ENCODE measurements at places on chromosomes 13 and 19.

GRCh38 chr13:44413095-44413494, 39.5 kb downstream of the SERP2 start:
- no peak for DNase-seq

DNA sequence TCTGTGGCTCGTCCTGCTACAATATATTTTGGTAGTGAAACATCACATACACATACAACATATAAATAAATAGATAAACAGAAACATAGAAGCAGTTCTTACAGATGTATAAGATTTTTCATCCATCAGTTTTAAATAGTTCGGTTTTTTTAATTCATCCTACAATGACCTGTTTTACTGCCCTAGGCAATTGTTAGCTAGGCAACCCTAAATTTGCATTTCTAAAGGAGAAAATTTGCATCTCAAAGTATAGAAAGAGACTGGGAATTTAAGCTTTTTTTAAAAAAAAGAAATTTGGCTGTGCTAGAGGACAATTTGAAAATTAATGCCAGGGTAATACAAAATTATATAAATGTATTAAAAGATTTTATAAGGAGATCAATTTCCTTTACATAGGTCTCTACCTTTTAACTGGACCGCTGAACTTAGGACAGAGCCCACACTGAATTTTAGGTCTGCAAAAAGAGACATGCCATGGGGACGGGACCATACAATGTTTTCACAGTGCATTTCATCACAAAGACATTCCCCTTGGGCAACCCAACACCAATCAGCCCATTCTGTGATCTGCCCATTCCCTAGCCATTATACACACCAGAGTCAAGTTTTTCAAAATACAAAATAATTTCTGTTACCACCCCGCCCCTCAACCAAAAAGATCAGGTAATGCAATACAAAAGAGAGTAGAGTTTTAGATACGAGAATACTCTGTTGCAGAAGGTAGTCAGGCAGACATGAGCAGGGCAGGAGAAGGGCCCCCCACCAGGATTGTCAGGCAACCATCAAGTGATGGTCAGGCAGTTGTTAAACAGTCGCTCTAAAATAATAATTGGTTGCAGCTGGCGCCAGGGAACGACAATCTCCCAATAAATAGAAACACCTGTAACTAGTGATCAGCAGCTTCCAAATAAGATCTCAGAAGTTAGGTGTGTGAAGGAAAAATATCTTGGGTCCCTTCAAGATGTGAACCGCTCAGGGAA, 299.7 kb upstream of the SGCG start:
- no peak for DNase-seq

DNA sequence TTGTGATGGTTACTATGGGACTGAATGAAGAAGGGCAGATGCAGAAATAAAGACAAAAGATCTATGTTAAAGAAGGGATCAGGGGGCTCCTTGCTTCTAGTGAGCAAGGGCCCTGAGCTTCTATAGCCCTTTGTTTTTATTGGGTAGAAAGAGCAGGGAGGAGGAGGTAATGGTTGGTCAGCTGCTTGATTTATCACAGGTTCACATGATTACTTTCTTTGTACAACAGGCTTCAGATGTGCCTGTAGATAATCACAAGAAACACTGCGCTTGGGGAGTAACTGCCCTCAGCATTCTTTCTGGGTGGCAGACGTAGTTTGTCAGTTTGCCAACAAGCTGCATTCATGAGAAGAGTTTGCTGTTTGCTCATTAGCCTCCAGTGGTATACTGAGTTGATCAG, 4.8 kb upstream of the ZNF439 start:
- DNase-seq = no peak

DNA sequence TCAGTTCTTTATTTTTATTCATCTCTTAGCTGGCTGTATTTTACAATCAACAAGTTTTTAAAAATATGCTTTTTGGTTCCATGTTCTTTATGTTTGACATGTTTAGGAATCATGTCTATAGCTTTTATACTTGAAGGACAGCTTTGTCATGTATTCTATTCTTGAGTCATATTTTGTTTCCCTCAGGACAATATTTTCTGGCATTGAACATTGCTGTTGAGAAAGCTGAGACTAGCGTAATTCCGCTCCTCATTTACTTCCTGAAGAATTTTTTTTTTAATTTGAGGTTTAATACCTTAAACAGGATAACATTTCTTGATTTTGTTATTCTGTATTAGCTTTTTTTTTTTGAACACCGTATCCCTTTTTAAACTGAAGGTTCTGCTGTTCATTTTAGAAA, 53.2 kb downstream of the RB1 start:
- no peak for DNase-seq

DNA sequence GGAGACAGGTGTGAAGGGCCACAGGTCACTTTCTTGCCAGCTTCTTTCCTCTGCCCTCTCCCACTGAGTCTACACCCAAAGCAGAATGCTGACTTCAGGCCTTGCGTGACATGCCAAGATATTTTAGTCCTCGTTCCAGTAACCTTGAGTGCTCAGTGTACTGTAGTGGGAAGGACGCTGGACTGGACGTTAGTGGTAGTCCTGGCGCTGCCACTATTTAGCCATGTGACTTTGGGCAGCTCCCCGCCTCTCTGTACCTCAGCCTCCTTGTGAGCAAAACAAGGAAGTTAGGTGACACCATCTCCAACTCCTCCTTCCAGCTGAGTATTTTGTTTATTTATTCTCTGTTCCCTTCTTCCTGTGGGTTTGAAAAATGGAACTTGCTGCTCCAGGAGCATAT, 86.1 kb downstream of the FRY start:
- no peak for DNase-seq

DNA sequence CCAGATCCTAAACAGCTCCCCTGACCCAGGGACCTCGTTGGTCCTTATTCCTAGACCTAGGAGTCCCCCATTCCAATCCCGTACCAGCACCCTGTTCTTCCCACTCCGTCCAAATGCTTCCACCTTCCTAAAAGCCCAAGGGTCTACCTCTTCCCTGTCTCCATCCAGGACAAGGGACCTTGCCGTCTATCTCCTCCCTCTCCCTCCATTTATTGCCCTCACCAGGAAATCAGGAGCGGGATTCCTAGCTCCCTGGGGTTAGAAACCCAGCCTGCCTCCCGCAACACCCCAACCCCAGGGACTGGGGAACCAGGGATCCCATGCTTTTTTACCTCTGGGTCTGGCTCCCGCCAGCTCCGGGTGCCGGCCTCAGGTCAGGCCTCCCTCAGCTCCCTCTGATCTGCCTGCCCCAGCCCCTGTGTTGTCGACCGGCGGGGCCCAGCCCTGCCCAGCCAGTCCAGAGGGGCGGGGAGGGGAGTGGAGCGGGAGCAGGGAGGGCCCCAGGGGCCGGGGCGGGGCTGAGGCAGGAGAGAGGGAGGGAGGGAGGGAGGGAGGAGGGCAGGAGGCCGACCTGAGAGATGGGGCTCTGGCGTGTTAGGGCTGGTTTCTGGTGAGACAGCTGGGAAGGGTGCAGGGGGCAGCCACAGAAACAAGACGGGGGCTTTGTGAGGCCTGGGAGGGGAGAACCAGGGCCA, at the start of gene B3GNT8:
Gene B3GNT8 (minus strand): TSS at position 423 of the 695 bp plus-strand sequence. CDS start 596 bp downstream, outside the sequence.
- DNase-seq = peak; percentile 30

- no peak for DNase-seq
Observed at GRCh38 chr19:51181377-51181912, 39.3 kb downstream of the SIGLEC7 start.

GRCh38 chr19:30107251-30107650, 165.2 kb downstream of the URI1 start:
- no peak for DNase-seq

- no peak for DNase-seq
Observed at GRCh38 chr19:51742789-51743188, 8.9 kb downstream of the FPR1 start.

DNA sequence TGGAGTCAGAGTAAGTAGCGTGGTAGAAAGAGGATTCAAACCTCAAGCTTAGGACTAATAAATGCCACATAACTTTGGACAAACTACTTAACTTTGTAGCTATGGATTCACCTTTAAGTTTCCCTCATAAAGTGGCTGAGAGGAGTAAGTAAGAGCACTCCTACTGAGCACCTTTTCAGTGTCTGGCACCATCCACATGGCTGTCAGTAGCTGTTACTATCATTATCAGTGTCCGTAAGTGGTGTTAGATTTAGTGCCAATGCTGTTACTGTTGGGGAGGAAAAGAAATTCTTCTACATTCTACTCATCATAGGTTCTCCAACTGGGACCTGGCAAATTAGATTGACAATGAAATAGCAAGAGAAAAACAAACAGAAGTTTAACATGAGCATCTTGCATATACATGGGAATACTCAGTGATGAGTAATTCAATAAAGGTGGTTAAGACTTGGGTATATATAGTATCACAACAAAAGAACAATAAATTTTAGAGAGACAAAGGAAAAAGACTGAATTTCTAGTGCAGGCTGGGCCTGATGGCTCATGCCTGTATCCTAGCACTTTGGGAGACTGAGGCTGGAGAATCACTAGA, 165.6 kb upstream of the NBEA start:
- DNase-seq = no peak

DNA sequence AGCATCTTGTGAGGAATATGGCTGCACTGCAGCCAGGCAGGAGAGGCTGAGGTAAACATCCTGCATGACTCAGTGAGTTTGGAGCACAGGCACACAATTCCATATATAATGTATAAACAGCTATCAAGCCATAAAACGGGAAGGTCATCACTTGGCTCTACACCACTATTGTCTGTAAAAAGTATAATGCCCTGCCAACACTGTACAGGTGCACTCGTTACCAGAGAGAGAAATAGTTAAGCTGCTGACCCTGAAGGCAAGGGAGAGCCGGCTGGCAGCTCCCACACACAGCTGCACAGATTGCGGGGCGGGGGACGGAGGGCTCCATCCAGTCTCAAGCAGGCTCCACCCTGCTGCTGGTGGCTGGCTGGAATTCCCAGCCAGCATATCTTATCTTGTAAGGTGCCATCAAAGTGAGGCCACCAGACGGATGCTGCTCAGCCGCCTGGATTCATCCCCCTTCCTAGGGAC, 668.1 kb downstream of the SLITRK5 start:
- DNase-seq = no peak

GRCh38 chr19:15404097-15404779, 14.6 kb downstream of the AKAP8L start:
- DNase-seq = no peak

GRCh38 chr13:113637262-113638160, 20.5 kb downstream of the ATP4B start:
- DNase-seq = no peak

DNA sequence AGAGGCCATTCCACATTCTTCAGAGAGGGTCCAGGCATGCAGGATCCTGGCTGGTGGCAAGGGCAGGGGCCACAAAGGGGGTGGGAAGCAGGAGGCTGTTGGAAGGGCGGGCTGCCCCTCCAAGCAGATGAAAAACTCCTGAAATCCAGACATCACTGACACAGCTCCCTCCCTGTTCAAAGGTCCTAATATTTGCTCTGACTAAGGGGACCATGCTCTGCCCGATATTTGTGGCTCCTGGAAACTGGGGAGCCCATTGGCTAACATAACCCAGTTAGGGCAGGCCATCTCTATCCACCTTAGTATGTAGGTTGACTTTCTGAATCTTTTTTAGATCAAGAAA, 3.3 kb upstream of the CDX2 start:
- DNase-seq = no peak

GRCh38 chr13:38819053-38819452, 132.2 kb downstream of the FREM2 start:
- DNase-seq = no peak

- DNase-seq = no peak
Observed at GRCh38 chr19:34306824-34307223, 52.5 kb downstream of the GARRE1 start.

GRCh38 chr13:63307228-63307627, 1891.6 kb upstream of the PCDH20 start:
- DNase-seq = no peak

- DNase-seq = peak; percentile 77
Observed at GRCh38 chr19:43798546-43799409, 3.5 kb downstream of the LYPD5 start.

All from activated T-cell treated with anti-CD3 and anti-CD28 coated beads, Interleukin-2, amount 50 U/mL, for 4 hours (primary cell).